ENCODE measurements at places on chromosomes 6 and 20.

DNA sequence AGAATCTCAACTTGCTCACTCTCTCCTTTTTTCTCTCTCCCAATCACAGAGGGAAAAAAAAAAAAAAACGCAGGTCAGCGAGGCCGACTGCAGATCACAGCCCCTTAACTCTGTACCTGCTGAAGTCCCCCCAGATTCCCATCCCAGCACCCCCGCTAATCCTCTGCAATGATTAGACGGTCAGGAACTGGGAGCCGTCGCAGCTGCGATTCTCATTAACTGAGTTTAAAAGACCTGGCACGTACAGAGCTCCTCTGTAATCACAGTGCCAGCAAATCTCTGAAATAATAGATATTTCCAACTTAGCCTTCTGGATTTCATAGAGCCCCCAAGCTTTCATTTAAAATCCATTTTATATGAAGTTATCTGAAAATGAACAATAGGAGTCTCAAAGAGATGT, 84.4 kb downstream of the ANKRD60 start:
- no peak for DNase-seq

GRCh38 chr20:7437311-7437710, 502.9 kb downstream of the HAO1 start:
- no peak for DNase-seq

GRCh38 chr6:50966986-50967385, 148.3 kb downstream of the TFAP2B start:
- DNase-seq = no peak

- DNase-seq = no peak
Measured at GRCh38 chr20:4304601-4305000, 289.2 kb upstream of the RNF24 start.

DNA sequence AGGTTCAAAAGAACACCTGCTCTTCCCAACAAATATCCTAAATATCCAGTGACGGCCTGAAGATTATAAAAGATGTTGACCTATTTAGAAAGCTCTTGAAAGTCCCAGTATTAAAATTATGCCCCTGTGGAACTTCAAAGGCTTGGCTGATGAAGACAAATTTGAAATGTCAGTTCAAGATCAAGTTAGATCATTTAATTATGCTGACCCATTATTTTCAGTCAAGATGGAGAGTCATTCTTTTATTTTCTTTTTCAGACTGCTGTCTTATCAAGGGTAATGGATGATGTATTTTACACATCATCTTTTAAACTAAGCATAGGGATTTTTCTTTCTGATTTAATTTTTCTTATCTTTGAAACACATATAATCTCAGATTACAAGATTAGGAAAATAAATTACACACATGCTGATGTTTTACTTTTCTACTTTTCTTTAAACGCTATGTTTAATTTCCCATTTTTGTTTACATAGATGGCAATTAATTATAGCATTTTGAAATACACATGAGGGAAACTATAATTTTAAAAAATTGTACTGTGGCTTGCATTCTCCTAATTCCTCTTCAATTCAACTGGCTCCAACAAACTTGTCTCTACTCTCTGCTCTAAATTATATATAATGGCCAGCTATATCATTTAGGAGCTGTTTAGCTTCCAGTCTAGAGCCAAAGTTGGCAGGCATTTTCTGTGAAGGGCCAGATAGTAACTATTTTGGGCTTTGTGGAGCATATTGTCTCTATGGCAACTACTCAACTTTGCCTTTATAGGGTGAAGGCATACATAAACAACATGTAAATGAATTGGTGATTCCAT, 123.7 kb downstream of the RCAN2 start:
- DNase-seq = no peak

DNA sequence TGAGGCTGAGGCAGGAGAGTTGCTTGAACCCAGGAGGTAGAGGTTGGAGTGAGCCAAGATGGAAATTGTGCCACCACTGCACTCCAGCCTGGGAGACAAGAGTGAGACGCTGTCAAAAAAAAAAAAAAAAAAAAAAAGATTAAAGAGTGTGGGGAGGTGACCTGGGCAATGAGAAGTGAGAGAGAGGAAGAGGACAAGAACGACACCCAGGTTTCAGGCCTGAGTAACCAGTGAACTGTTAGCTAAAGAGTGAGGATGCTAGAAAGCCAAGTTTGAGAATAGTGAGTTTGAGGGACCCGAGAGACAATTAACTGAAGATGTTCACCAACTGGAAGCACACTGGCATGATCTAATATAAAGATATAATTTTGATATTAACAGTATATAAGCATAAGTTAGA, 85.4 kb upstream of the TNFAIP3 start:
- DNase-seq = no peak

DNA sequence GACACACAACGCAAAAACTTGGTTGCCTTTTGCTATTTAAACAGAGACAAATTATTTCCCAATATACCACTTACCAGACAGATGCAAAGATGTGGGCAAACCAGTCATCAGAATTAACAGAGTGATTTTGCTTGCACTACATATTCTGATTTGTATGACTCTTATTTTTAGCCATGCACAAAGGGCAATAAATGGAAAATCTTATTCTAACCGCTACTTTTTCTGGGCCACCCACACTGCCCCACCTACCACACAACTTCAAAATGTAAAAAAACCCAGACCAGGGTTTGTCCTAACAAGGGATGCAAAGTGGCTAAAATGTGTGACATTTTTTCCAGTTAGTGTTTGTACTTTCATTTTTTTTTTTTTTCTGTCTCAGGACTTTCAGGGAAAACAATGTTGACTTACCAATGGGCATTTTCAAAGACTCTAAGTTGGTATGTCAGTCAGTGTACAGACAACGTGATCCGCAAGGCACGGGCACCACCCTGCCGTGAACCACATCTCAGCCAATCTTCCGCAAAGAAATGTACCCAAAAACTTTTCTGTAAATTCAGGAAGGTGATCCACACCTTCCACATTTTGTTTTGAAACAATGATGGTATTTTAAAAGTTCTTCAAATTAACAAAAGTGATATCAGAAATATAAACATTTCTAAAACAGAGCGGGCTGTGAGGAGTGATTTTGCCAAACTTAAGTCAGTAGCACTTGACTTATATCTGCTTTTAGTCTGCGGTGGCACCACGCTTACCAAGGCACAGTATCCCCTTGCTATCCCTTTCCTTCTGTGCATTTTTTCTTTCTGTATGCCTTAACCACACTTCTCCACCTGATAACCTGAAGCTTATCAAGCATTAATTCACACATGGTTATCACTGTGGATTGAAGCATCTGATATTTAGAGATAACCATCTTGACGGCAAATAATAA, 185.6 kb downstream of the GJA10 start:
- no peak for DNase-seq

DNA sequence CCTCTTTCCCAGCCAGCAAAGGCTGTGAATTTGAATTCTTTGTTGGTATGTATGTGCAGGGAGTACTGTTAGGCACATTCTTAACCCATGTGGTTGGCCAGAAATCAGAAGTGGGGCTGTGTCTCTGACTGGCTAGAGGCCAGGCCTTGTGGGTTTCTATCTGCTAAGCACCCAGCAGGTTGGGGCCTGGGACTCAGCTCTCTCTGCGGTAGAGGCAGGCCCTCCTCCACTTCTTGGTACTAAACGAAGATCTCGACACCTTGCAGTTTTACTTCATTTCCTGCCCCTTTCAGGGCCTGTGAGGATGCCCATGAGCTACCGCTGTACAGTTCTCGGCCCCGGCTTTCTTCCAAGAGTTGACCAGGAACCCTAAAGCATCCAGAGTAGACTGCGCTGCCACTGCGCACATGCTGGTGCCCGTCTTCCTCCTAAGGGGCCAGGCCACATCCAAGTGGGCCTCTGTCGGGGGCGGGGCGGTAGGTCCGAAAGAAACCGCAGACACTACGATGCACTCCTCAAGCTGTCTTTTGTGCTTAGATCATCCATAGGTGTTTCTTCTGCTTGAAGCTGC, 51.1 kb downstream of the TCP11 start:
- no peak for DNase-seq

- no peak for DNase-seq
Measured at GRCh38 chr6:170159022-170159965, 131.6 kb downstream of the DLL1 start.

- DNase-seq = no peak
Measured at GRCh38 chr20:717832-718231, 42.2 kb upstream of the SCRT2 start.

- DNase-seq = no peak
Measured at GRCh38 chr6:100296810-100297544, 167.7 kb downstream of the SIM1 start.

DNA sequence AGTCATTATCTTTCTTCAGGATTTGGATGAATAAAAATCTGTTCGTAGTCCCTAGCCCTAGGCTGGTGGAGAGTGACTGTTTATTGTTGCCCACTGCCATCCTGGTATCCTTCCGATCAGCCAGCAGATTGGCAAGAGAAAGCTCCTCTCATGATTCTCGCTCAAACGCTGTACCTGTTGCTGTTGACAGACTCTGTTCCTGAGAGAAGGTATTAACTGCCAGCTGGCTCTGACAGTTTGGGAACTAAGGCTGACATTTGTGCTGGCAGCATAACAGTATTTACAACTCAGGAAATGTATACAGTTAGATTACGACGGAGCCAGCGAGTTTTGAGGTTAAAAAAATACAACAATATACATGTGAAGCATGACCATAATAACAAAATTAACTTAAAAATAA, 674.5 kb downstream of the PRKN start:
- DNase-seq = no peak

GRCh38 chr6:142008016-142008735, 124.5 kb upstream of the GJE1 start:
- DNase-seq = no peak

DNA sequence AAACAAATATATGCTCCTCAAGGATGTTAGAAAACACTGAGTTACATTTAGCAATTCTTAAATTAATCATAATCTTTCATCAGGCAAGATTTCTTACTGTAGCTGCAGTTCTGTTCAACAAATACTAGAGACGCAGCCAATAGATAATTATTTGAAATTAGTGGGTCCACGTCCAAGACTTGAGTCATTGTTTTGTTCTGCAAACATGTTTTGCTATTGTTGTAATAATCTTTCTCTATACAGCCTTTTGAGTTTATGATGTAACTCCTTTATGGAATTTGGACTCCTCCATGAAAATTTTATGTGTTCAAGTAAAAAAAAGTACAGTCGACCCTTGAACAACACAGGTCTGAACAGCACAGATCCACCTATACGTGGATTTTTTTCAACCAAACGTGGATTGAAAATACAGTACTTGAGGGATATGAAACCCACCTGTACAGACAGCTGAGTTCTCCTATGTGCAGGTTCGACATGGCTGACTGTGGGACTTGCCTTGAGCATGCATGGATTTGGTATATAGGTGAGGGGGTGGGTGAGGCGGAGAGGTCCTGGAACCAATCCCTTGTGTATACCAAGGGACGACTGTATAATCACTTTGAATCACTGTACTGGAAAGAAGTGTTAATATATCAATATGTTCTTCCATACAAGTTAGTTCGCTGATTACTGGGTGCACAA, 41.3 kb upstream of the SLC22A16 start:
- DNase-seq = peak; percentile 25

- DNase-seq = no peak
Measured at GRCh38 chr6:158589366-158589765, 29.5 kb downstream of the TMEM181 start.

GRCh38 chr6:44480097-44480541, 92.6 kb downstream of the CDC5L start:
- DNase-seq = no peak

- DNase-seq = no peak
Measured at GRCh38 chr6:41372832-41373626, 37.6 kb downstream of the NCR2 start.

GRCh38 chr20:36311854-36312723, 6.0 kb downstream of the DLGAP4 start:
- DNase-seq = peak; percentile 75

- peak; percentile 64 for DNase-seq
Measured at GRCh38 chr6:110529355-110529754, 52.9 kb upstream of the SLC22A16 start.

DNA sequence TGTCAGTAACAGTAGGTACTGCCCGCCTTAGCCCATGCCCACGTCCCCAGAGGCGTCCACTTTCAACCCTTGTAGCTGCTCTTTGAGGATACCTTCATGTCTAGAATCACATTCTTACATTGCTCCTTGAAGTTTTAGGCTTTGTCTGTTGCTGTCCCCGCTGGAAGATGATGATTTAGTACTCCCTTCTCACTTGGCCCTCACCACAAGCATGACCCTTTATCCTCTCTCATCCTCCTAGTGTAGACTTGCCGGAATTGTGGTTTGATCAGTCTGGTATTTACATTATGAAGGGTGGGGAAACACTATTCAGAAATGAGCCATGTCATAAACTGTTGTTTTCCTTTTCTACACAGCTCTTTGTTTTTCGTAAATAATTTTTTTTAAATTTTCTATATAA, 87.4 kb downstream of the ARID1B start:
- DNase-seq = no peak

DNA sequence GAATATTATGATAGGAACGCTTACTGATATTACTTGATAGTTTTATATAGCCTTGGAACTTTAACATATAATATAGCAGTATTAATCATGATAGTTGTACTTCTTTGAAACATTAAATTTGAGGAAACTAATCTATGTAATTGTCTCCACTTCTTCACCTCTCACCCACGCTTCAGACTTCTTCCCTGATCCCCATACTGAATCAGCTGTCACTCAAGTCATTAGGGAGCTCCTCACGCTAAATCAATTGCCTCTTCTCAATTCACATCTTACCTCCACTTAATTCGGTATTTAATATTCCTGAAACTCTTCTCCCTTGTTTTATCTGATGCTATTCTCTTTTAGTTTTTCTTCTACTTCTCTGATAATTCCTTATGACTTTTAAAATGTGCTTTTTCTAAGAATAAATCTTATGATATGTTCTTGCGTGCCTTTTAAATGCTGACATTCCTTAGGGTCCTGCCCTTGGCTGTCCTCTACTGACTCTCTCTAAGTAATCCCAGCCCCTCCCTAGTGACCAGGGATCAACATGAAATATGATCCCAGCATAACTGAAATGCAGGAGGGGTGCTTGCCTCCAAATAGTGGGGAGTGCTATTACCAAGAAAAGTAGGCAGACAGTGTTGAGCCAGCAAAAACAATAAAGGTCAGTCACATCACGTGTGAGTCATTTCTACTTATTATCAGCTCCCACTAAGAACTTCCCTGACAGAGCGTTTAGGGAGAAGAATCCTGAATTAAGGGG, 9.9 kb downstream of the ANKRD66 start:
- DNase-seq = no peak

DNA sequence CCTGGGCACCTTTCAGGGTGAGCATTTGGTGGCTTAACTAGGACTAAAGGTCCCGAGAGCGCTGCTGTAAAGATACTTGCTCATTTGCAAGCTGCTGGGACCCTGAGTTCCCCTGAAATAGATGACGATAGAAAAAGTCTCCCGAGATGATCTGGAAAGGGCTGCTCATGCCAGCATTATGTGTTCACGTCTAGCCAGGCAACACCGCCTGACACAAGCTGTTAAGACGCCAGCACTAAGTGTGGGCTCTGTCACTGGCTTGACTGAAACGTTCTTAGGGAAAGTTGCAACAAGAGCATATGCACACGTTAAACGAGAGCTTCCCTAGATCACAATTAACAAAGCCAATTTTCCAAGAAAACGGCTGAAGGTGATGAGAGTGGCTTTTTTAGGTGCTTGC, 113.7 kb downstream of the SLC23A2 start:
- DNase-seq = no peak

- no peak for DNase-seq
Measured at GRCh38 chr20:60055740-60056139, 97.5 kb downstream of the CDH26 start.

- DNase-seq = no peak
Measured at GRCh38 chr6:159031846-159032245, 12.9 kb downstream of the TAGAP start.
